ENCODE measurements at places on chromosomes 3 and 15.

DNA sequence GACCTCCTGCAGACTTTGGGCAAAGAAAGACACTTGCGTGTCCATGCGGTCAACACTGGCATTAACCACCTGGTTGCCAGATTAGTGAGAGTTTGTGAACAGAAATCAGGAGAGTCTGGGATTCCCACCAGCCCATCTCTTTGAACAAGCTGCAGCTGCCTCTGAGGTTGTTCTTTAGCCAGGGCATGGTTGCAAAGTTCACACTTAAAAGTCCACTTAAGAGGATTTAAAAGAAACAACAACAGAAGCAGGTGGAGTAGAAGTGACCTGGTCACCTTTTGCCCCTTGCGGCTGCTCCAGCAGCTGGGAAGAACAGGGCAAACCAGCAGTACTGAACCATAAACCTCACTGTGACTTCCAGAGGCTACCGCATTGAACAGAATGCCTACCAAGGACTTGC is 97.3 kb downstream of the FOXB1 start:
- no peak for DNase-seq

GRCh38 chr3:187051066-187051465 is 88.2 kb downstream of the RPL39L start:
- DNase-seq, result no peak

DNA sequence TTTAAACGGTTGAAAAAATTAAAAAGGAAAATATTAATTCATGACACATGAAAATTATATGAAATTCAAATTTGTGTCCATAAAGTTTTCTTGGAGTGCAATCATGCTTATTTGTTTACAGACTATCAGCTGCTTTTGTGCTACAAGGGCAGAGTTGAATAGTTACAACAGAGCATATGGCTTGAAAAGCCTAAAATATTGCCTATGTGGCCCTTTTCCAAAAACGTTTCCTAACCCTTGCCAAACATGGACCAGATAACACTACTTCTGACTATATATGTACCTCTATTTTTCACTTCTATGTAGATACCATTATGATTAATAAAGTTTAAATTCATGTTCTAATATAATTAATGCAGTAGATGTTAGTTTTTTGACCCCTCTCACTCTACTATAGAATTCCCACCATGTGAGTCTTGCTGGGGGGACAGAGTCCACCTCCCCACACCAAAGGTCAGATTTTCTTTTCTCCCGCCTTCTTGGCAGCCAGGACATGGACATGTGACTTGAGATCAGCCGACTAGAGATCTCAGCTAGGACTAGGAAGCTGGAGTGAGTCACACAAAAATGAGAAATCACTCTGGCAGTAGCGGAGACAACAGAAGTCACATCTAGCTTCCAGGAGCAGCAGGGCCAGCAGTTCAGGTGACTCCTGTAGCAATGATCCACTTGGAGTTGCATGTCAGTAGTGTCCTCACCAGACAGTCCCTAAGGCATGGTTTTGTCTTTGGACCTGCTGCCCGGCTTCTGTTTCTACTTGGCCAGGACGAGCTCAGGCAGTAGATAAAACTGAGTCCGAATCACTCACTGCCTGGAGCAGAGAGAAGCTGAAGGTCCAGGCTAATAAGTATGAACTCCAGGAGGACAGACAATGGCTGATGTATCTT is 22.4 kb downstream of the CIAO2A start:
- DNase-seq, result peak; percentile 61

DNA sequence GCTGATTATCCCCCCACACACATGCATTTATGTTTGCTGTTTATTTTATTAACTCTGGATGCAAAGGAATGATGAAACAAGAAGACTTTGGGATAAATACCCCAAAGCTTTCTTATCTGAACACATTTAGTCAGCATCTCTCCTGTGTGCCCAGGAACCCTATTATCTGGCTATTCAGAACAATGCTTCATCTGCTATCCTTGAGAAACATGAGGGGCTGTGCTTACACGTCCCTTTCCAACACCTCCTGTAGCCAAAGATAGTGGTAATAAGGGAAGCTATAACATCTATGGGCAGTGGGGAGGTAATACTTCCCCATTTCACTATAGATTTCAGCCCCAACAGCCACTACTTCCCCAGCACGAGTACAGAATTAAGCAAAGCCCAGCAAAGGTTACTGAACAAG is 94.7 kb downstream of the SSR3 start:
- no peak for DNase-seq

DNA sequence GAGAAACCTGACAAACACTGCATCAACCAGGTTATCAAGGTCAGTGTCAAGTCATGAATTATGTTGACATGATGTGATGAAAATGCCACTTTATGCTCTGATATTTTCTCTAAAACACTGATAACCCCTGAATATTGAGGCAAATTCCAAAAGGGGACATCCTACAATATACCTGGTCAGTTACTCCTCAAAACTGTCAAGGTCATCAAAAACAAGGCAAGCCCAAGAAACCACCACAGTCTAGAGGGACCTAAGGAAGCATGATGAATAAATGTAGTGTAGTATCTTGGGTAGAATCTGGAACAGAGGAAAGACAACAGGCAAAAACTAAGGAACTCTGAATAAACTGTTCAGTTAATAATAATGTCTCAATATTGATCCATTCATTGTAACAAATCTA is 275.3 kb upstream of the THRB start:
- no peak for DNase-seq

DNA sequence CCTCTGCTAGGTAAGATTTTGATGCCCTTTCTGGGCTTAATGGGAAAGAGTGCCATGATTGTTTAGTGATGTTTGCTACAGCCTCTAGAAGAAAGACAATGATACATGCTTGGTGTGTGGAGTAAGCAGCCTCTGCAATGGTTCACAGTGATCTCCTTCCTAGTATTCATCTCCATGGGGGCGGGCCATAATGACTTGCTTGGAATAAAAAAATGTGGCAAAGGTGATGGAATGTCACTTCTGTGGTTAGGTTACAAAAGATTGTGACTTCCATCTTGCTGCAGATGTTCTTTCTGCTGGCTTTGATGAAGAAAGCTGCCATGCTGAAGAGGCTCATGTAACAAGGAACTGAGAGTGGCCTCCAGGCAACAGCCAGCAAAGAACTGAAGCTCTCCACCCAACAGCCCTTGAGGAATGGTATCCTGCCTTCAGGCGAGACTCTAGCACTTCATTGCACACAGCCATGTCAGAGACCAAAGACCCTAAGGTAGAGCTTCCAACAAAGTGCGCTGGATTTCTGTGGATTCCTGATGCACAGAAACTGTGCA is 139.1 kb upstream of the LRIG1 start:
- no peak for DNase-seq

DNA sequence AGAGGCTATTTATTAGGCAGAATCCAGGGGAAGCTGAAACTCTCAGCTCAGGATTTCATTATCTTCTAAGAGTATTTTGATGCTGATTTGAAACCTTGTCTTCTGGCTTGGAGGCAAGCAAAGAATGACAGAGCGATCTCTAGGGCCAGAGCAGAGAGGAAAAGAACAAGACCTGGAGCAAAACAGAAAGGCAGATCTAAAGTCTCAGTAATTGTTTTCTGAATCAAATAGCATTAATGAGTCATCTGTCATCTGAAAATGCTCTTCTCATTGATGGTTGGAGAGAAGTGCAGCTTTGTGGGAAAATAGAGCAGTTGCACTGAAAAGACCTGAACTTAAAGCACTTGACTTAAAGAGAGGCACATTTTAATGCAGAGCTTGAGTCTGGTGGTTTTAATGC is 385.9 kb downstream of the RAP2B start:
- DNase-seq, result no peak

DNA sequence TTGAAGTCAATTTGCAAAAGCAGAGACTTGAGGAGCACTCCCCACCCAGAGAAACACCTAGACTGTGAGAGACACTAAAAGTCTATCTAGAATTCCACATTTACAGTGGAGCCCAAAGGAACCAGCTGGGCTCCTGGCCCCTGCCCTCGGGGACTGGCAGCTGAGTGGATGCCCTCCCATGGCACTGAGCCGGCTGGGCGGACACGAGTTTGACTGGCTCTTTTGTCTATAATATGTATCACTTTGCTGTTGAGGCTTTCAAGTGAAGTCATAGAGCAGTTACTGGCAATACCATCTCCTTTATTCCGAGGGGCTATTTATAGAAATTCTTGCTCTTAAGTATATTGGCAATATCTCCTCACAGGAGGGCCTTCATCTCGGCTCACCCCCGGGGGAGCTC is 65.8 kb upstream of the TNFAIP8L3 start:
- DNase-seq, result no peak

GRCh38 chr15:68383161-68384074 is 48.5 kb downstream of the ITGA11 start:
- DNase-seq, result no peak

DNA sequence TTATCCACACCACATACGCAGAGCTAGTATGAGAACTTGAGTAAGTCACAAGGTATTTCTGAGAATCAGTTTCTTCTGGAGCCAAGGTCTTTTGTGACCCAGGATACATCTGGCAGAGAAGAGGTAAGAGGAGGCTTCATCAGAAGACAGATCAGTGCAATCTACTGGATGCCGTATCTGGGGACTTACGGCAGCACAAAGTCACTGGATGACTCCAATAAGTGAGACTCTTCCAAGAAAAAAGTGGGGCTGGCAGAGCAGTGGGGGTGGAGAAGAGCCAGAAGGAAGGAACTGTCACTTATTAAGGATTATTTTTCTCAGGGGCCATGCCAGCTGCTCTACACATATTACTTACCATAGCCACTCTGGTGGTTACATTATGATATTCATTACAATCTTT is 31.6 kb upstream of the UBXN7 start:
- DNase-seq, result no peak

- DNase-seq, result no peak
Observed at GRCh38 chr3:89032346-89033013, 74.9 kb upstream of the EPHA3 start.

DNA sequence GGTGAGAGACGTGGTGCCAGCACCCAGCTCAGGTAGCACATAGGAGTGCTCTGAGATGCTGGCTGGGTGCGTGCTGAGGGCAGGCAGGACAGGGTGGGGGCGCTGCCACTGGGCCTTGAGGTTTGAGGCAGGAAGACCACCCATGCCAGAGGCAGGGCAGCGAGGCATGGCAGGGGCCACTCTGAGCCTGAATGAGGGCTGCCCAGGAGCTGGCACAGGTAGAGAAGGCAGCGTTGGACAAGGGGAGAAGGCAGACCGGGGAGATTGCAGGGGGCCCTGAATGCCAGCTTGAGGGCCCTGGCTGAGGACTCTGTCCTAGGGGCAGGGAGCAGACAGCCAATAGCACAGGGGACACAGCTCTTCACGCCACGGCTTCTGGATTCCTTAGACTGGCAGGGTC is 50.2 kb downstream of the ADAMTS7 start:
- peak; percentile 21 for DNase-seq

DNA sequence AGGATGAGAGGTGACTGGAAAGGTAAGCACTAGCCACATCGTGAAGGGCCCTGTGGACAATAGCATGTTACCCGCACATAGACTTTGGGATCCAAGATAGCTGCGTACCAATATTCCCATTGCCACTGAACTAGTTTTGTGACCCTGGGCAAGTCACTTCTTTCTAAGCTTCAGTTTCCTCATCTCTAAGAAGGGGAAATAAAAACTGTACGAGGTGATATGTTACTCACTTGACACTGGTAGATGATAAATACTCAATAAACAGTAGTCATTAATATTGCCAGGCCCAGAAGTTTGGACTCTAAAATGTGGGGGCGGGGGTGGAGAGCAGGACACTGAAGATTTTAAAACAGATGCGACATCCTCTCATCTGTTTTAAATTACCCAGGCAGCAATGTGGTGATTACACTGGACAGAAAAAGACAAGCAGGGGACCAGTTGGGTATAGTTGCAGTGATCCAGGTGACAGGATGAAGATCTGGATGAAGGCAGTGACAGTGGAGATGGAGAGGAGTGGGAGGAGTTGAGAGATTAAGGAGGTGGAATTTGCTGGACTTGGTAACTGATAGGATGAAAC is 2.5 kb downstream of the ATG7 start:
- no peak for DNase-seq

DNA sequence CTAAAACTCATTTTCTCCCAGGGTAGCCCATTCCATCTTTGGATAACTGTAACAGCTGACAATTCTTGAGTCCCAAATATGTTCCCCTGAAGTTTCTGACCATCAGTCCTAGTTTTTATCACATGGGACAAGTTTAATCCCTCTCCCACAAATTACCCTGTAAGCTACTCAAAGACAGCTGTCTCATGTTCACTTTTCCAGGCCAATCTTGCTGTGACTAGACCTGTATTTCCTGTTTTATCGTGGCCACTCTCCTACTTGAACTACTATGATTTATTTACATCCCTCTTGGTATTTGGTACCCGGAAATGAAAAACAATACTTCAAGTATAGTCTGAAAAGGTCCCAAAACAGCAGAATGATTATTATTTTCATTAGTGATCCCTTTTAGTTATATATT is 95.1 kb upstream of the MEX3B start:
- no peak for DNase-seq

- no peak for DNase-seq
Observed at GRCh38 chr15:92473756-92474155, 80.1 kb downstream of the ST8SIA2 start.

DNA sequence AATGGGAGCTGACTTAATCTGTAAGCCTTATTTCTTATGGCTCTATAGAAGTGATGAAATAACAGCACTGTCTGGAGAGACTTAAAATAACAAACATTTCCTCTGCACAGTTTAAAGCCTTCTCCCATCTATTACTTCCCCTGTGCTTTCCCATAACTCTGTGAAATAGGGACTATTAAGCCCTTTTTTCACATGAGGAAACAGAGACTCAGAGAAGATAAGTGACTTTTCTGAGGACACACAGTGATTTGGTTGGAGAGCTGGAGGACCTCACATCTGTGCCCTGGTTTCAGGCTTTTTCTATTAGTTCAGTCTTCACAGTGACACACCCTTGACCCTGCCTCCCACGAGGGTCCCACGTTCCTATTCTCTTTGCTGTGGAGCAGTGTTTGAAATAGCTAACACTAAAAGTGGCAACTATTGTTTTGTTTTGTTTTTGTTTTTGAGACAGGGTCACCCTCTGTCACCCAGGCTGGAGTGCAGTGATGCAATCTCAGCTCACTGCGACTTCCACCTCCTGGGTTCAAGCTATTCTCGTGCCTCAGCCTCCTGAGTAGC is 82.9 kb downstream of the ST6GAL1 start:
- no peak for DNase-seq

GRCh38 chr15:89384176-89384604 is 49.6 kb upstream of the POLG start:
- DNase-seq, result no peak

GRCh38 chr15:81560405-81560804 is 186.4 kb upstream of the TMC3 start:
- DNase-seq, result no peak

DNA sequence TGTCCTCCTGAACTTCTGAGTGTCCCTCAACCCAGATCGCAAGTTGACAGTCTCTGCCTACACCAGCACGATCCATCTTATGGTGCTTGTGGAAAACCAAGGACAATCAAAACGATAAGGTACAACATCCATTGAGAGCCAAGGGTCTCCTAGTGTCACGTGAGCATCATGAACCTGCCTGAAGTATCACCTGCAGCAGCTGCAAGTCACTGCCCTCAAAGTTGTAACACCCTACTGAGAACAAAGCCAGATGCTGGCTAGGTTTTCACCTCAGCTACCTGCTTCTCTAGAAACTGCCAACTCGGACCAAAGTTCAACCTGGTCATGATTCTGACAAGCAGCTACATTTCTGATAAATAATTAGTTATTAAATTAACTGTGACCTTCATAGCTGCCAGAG is 17.5 kb downstream of the C2CD4B start:
- DNase-seq, result no peak

- peak; percentile 30 for DNase-seq
Observed at GRCh38 chr15:58165661-58166060, 27.5 kb downstream of the AQP9 start.

- DNase-seq, result no peak
Observed at GRCh38 chr15:100998630-100999029, 79.5 kb downstream of the LRRK1 start.
